T47D (cell line): ENCODE measurements at places on chromosomes 4 and X.

DNA sequence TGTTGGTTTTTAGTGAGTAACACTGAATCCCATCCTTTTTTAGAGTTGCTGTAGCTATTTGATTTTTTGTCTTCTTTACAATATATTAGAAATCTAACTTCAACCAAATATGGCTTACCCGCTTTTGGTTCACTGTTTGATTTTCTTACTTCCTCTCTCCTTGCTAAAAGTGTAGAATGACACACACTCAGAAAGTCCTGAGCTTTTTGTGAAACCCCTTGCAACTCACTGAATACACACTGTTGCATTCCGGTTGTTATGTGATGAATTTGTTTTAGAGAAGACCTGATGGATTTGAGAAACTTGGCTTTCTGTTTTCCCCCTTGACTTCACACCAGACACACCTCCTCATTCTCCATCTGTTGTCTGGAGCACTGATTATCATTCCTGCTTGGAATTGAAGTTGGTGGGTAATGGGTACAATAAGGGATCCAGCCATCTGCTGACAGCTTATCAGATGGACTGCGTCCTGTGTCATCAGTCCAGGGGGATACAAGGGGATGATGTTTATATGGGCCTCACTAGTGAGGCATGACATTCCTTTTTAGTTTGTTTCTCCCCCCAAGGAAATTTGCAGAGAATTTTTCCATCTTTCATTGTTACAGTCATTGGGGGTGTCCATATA is 5.2 kb downstream of the TMEM164 start:
- no peak for DNase-seq

DNA sequence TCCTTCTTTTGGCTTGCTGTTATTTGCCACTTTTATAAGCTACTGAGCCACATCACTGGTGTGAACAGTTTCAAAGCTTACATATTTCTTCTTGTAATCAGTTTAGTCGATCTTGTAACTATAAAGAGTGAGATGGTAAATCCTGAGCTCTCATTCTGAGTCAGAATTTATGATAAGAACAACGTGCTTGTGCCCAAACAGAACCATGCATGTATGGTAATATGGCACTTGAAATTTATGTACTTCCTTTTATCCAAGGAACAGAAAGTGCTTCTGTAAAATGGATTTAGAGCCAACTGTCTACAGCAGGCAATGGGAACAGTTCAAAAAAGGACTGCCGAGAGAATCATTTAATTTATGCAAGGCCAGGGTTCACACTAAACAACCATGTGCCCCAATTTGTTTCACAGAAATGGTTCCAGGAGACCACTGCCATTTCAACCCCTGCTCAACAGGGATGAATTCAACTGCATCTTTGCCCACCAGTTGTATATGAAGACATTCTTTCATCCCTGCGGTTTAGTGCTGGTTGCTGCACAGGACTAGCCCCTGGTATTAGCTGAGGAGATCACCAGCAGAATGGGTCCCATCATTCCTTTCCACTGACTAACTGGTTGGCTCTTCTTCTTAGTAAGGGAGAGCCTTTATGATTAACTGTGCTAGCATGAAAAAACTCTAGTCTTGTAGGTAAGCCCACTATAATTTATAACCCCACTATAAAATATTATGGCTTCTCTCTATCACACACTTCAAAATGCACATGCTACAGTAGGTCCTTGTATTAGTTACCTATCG is 162.9 kb upstream of the PGRMC2 start:
- no peak for DNase-seq

DNA sequence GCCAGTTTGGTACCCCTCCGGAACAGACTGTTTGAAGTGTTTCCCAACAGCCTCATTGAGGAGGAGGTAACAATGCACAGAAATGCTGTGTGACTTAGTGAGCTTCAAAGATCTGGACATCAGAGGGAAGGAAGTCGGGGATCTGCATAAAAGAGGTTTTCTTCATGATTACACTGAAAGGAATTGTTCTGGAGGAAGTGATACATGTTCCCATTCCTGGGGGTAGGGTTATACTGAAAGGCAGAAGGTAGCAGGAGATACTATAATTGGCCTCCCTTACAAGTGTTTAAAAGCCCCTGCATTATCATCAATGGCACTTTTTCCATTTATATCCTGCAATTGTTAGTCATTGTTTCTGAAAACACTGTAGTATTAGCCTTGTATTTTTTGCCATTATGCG is 94.0 kb upstream of the DKK2 start:
- DNase-seq = no peak

DNA sequence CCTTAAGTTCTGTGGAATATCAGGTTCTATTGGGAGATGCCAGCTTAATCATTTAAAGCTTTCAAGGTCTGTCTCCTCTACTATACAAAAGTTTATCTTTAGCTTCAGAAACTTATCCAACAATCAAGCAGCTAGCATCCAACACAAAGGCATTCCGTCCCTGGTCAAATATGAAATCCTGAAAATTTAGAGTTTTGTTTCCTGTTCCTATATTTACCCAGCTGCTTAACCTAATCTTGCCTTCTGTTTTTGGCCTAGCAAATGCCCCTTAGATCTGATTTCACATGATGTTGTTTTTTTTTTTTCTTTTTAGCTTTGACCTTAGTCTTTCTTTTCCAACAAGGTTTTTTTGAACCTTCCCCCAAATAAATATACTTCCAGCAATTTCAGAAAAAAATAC is 33.8 kb downstream of the FAM13A start:
- DNase-seq = no peak

GRCh38 chr4:675980-676870 is 1.9 kb downstream of the MYL5 start:
- DNase-seq = no peak

GRCh38 chrX:10482261-10482660 is 138.1 kb downstream of the MID1 start:
- no peak for DNase-seq

GRCh38 chr4:3640587-3640962 is 108.4 kb upstream of the LRPAP1 start:
- DNase-seq = no peak
